ENCODE measurements at places on chromosomes 16 and 17.

GRCh38 chr16:53220585-53220984 lies 165.8 kb downstream of the CHD9 start:
- DNase-seq: no peak

GRCh38 chr16:62760398-62760797 lies 724.2 kb upstream of the CDH8 start:
- no peak for DNase-seq

- DNase-seq: no peak
Measured at GRCh38 chr17:32993977-32994376, 2.3 kb downstream of the SPACA3 start.

- no peak for DNase-seq
Measured at GRCh38 chr16:89261691-89262563, 44.4 kb downstream of the ZNF778 start.

DNA sequence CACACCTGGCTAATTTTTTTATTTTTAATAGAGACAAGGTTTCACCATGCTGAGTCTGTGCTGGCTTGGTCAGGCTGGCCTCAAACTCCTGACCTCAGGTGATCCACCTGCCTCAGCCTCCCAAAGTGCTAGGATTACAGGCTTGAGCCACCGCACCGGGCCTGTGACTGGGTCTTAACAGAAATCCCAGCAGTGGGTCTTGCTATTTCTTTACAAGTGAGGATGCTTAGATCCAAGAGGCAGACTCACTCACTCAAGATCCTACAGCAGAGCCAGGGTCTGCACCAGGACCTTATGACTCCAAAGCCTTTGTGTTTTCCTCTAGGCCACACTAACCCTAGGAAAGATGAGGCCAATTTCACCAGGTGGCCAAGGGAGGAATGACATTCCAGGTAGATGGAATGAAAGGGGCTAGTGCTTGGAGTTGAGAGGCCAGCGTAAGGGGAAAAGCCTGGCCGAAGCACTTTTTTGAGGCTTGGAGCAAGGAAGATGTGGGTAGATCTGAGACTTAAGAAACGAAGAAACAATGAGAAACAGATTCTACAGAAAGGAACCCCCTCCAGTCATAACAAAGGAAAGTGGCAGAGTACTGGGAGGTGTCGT lies 5.7 kb upstream of the STAT5A start:
- DNase-seq: no peak

- DNase-seq: no peak
Measured at GRCh38 chr16:83147244-83147643, 520.5 kb downstream of the CDH13 start.

- no peak for DNase-seq
Measured at GRCh38 chr17:231966-232807, 50.7 kb upstream of the DOC2B start.

DNA sequence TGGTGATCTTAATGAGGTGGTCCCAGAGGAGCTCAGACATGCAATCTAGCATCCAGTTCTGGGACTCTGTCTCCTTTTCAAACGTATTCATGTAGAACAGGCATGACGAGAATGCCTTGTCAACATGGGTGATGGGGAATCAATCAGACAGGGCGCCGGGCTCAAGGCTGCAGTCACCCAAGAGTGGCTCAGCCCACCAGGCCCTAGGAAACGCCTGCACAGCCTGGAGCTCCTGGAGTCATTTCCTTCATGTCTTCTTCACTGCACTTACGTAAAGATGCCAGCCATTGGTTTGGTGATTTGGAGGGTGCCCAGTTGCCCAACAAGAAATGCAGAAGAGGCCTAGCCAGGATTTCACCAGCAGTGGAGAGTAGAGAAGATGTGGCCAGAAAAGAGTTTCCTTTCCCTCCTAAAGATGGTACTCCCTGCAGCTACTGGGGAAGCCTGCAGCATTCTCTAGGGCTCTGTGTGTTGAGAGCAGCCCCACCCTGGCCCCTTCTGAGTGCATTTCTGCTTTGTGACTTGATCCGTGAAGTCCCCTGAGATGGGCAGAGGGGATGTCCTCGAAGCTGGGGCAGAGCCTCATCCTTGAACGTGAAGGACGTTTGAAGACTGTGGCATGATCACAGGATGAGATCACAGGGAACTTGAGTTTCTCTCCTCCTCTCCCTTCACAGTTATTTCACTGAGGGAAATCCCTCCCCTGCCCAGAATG lies 24.0 kb upstream of the STH start:
- no peak for DNase-seq

GRCh38 chr17:39244600-39245570 lies 19.1 kb upstream of the STAC2 start:
- DNase-seq: peak; percentile 70

- peak; percentile 98 for DNase-seq
Measured at GRCh38 chr17:2401426-2402221, 764 bp upstream of the MNT start.

DNA sequence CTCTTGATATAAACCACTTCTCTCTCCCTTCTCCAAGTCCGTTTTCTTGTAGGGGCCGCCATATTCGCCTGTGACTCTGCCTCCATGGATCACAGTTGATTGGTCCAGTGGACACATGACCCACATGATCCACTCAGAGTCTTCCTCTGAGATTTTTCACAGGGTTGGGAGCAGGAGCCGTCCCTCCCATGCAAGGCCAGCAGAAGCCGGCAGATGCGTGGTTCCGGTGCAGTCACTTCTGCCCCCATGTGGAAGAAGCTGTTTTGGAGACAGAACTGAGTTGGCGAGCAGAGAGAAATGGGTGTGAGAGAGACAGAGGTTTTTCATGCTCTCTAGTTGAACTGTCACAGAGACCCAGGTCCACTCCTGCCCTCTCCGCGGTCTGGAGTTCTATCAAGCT lies 83.3 kb downstream of the C16orf95 start:
- no peak for DNase-seq

- DNase-seq: no peak
Measured at GRCh38 chr17:31819578-31819977, 39.5 kb downstream of the COPRS start.

DNA sequence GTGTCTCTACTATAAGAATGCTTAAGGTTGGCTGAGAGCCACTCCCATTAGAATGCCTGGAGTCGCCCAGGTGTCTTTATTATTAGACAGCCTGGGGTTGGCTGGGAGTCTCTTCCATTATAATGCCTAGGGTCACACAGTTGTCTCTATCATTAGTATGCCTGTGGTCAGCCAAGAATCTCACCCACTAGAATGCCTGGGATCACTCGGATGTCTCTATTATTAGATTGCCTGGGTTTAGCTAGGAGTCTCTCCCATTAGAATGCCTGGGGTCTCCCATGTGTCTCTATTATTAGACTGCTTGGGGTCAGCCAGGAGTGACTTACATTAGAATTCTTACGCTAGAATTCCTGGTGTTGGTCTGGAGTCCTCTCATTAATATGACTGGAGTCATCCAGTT lies 2255.3 kb downstream of the TP53TG3F start:
- no peak for DNase-seq

- no peak for DNase-seq
Measured at GRCh38 chr17:15981208-15981607, 18.3 kb downstream of the ZSWIM7 start.

DNA sequence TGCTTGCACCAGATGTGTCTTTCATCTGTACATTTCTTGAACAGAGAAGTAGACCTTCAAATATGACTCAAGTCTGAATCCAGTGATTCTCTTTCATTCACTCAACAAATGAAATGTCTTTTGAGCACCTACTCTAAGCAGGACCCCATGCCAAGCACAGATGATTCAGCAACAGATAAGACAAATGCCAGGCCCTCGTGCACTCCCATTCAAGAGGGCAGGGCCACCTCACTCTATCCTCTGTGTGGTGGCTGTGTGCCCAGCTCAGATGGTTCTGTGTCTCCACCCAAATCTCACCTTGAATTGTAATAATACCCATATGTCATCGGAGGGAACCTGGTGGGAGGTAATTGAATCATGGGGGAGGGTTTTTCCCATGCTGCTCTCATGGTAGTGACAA lies 74.1 kb upstream of the NKD1 start:
- DNase-seq: no peak

DNA sequence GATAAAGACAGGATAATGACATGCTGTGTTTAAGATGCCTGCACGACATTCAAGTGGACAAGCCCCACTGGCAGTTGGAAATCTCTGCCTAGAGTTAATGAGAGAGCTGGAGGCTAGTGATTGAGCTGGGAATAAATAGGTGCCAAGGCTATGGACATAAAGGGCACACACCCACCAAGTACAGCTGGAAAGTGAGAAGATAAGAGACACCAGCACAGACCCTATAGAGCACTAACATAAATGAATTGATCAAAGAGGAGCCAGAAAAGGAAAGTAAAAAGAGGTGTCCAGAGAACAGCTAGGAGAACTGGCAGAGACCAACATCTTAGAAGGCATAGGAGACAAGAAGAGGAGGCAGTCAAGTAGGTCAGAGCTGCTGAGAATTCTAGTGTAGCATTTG lies 101.2 kb downstream of the YPEL2 start:
- no peak for DNase-seq

DNA sequence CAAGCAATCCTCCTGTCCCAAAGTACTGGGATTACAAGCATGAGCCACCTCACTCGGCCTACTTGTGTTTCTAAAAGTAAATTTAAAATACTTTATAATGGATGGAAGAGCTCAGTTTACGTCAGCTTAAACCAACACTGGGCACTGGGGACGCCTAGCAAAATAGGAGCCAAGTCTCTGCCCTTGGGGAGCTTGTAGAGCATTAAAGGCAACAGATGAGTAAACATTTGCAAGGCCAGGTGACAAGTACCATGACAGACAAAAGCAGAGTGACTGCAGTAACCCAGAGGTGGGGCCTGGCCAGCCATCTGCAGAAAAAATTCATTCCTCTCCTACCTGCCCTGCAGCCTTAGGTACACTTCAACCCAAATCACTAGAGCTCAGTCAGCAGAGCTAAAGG lies 12.1 kb upstream of the NLK start:
- no peak for DNase-seq

- DNase-seq: no peak
Measured at GRCh38 chr16:3012828-3013420, at the start of gene CLDN9. CLDN9 (plus strand) TSS chr16:3012923; CDS start chr16:3013363, 440 bp downstream.

- no peak for DNase-seq
Measured at GRCh38 chr17:82089723-82090548, 8.1 kb downstream of the FASN start.

- DNase-seq: no peak
Measured at GRCh38 chr17:52178012-52178411, 19.5 kb upstream of the CA10 start.

DNA sequence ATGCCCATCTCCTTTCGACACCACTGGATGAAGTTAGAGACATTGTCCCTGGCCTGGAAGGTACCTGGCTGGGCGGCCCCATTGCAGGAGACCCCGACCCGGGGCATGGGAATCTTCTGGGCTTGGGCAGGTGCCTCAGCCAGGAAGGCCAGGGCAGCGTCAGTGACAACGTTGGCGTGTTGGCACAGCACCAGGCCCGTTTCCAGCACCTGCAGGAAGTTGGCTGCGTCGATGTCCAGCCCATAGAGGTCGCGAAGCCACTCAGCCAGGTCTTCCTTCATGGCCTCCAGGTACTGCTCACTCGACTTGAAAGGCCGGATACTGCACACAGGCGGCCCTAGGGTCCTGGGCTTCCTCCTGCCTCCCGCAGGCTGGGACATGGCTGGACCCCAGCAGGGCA lies 568 bp downstream of the GAS2L2 start:
- no peak for DNase-seq

DNA sequence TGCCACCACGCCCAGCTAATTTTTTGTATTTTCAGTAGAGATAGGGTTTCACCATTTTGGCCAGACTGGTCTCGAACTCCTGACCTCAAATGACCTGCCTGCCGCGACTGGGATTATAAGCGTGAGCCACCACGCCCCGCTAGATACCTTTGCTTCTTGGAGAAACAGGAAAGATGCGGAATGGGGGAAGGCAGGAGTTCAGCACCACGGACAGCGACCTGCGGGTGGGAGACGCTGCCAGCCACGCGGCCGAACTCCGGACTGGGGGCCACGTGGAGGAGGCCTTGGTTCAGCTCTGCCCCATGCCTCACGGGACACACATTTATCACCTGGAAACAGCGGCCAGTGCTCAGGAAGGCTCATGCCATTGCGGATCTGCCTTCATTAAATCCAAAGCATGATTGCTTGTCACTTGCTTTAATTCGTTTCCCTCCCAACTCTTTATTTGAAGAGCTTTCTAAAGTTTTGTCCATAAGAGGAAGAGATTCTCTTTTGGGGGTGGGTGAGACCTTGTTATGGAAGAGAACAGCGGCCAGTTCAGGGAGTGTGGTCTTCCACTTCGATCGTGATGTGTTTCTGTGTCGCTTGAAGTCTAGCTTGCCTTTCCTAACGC lies 219.9 kb downstream of the ENGASE start:
- DNase-seq: no peak

DNA sequence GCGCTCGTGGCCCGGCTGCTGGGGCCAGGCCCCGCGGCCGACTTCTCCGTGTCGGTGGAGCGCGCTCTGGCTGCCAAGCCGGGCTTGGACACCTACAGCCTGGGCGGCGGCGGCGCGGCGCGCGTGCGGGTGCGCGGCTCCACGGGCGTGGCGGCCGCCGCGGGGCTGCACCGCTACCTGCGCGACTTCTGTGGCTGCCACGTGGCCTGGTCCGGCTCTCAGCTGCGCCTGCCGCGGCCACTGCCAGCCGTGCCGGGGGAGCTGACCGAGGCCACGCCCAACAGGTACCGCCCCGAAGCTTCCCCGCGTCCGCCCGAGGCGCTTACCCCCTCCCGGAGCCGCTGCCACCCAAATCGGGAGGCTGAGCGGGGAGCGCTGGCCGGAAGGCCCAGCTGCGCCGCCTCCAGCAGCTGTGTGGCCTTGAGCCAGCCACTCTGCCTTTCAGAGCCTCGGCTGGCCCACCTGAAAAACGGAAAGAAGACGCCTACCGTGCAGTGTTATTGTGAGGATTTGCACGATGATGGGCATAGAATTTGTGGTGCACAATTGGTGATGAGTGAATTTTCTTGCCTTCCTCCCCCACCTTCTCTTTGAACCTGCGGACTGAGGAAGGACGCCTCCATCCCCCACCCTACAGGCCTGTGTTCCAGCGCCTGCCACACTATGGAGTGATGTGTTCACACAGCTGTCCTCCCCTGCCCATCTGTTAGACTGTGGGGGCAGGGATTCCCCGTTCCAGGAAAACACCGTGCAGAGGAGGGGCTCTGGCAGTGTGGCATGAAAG lies 523 bp downstream of the NAGLU start:
- peak; percentile 54 for DNase-seq

GRCh38 chr17:65807361-65807760 lies 245.9 kb upstream of the AXIN2 start:
- no peak for DNase-seq

- DNase-seq: no peak
Measured at GRCh38 chr16:476039-476438, 50.6 kb downstream of the RAB11FIP3 start.

GRCh38 chr17:32286518-32286900 lies 20.9 kb downstream of the RHBDL3 start:
- no peak for DNase-seq

- DNase-seq: no peak
Measured at GRCh38 chr16:49519741-49520140, 146.1 kb downstream of the C16orf78 start.

GRCh38 chr17:69246726-69247375 lies 18.2 kb upstream of the ABCA10 start:
- no peak for DNase-seq

GRCh38 chr16:21190599-21190998 lies 20.8 kb downstream of the ZP2 start:
- DNase-seq: no peak
